Left lung (tissue), 14 donors: ENCODE measurements at places on chromosomes 3 and 15. TPM values are rescaled to one million over a fixed set of nuclear protein-coding genes. Genes with fewer than 3 reads are reported as not detected.

- no peak overlapping the region for H3K27ac ChIP-seq
- H3K4me1 ChIP-seq: no peaks in the 10 kb centered on the region
- H3K4me3 ChIP-seq: no peak overlapping the region
- no peak for DNase-seq
These were observed 32.1 kb downstream of the DTWD1 start for GRCh38 chr15:49652922-49653321.

DNA sequence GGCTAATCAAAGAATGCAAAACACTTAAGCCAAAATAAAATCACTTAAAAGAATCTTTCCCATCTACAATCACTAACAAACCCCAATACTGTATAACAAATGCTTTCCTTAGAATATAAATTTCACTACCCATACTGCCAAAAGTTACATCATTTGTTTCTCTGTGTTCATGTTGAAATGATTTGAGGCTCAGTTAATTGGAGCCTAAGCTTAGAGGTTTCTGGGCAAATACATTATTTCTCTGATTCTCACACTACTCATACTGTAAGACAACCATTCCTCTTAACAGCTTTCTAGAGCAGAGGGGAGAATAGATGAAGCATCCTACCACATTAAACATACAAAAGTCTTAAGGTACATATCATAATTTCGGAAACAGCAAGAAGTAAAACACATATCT lies 2.1 kb downstream of the RIOX2 start:
- no peak for DNase-seq
- H3K36me3 ChIP-seq: no peaks in the 10 kb centered on the region
- no peak overlapping the region for H3K4me3 ChIP-seq
- H3K27ac ChIP-seq: no peak overlapping the region
- no peaks in the 10 kb centered on the region for H3K4me1 ChIP-seq
- H3K27me3 ChIP-seq: no peaks in the 10 kb centered on the region

DNA sequence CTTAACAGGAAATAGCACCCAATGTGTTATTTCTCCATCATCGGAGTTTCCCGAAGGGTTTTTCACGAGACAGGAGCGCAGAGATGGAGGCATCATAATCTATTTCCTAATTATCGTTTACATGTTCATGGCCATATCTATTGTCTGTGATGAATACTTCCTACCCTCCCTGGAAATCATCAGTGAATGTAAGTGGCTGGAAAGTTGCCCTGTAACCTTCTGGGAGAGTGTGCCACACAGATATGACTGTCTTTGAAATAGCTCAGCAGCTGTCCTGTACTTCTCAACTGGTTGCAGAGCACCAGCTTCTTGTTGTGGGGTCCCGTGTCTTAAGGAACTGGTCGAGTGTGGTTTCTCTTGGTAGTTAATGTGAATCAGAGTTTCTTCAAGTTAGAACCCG lies 1.1 kb downstream of the SLC24A5 start:
- no peaks in the 10 kb centered on the region for H3K27me3 ChIP-seq
- no peak overlapping the region for H3K27ac ChIP-seq
- no peak overlapping the region for H3K4me3 ChIP-seq
- no peaks in the 10 kb centered on the region for H3K36me3 ChIP-seq

DNA sequence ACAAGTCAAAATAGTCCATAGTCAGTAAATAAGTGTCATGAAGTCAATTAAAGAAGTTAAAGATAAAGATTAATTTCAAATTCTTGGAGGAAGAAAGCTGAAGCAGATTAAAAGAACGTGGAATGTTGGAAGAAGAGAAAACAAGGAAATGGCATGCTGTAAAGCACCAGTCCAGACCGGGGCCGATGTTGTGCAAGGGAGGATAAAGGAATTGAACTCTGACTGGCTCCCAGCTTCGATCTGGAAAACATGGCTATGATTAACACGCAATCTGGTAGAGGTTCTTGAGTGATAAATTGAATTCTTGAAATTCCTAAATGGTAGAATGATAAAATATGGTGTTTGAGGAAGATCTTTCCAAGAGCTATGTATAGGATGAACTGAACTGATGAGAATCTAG lies 194.4 kb downstream of the MEIS2 start:
- no peaks in the 10 kb centered on the region for H3K4me1 ChIP-seq
- H3K27me3 ChIP-seq: no peaks in the 10 kb centered on the region
- H3K36me3 ChIP-seq: no peaks in the 10 kb centered on the region
- DNase-seq: no peak
- H3K4me3 ChIP-seq: no peak overlapping the region

- no peak for DNase-seq
- no peaks in the 10 kb centered on the region for H3K27me3 ChIP-seq
- H3K4me3 ChIP-seq: no peak overlapping the region
- H3K27ac ChIP-seq: no peak overlapping the region
These were observed 2.6 kb upstream of the FLNB start for GRCh38 chr3:58005669-58006068.

CD96 gene
- total RNA-seq: 5.3 TPM

SEC61A1 gene
- total RNA-seq: 283 TPM

UBE2E1 gene
- 89.1 TPM for total RNA-seq

- no peaks in the 10 kb centered on the region for H3K27me3 ChIP-seq
- H3K27ac ChIP-seq: no peak overlapping the region
- no peaks in the 10 kb centered on the region for H3K36me3 ChIP-seq
- no peaks in the 10 kb centered on the region for H3K4me1 ChIP-seq
- DNase-seq: no peak
These were observed 220.3 kb upstream of the ATP10A start for GRCh38 chr15:26083457-26083856.

GRCh38 chr3:183434992-183435391 lies 6.6 kb upstream of the MCF2L2 start:
- H3K4me1 ChIP-seq: no peaks in the 10 kb centered on the region
- no peak overlapping the region for H3K27ac ChIP-seq
- no peak overlapping the region for H3K4me3 ChIP-seq
- DNase-seq: no peak
- H3K36me3 ChIP-seq: no peaks in the 10 kb centered on the region

- DNase-seq: no peak
- no peaks in the 10 kb centered on the region for H3K36me3 ChIP-seq
- H3K27me3 ChIP-seq: peaks cover 8% of the 10 kb centered on the region
- peaks cover under 1% of the 10 kb centered on the region for H3K4me1 ChIP-seq
These were observed 32.7 kb downstream of the IQSEC1 start for GRCh38 chr3:13040361-13041074.

- no peaks in the 10 kb centered on the region for H3K27me3 ChIP-seq
- H3K36me3 ChIP-seq: no peaks in the 10 kb centered on the region
These were observed 252.6 kb downstream of the PLCL2 start for GRCh38 chr3:17137321-17137826.

MITF gene
- total RNA-seq: 24.3 TPM

GRCh38 chr3:124770336-124771082 lies 40.3 kb downstream of the UMPS start:
- no peak overlapping the region for H3K4me3 ChIP-seq
- no peak overlapping the region for H3K27ac ChIP-seq

GRCh38 chr3:194450341-194450740 lies 36.5 kb downstream of the ATP13A3 start:
- no peak for DNase-seq
- peaks cover 7% of the 10 kb centered on the region for H3K36me3 ChIP-seq
- H3K27me3 ChIP-seq: no peaks in the 10 kb centered on the region
- no peak overlapping the region for H3K27ac ChIP-seq
- no peaks in the 10 kb centered on the region for H3K4me1 ChIP-seq

- DNase-seq: no peak
- H3K36me3 ChIP-seq: no peaks in the 10 kb centered on the region
- H3K4me3 ChIP-seq: no peak overlapping the region
- no peak overlapping the region for H3K27ac ChIP-seq
These were observed 81.0 kb downstream of the PLXNA1 start for GRCh38 chr3:127063916-127064315.

ARGFX gene
- not detected for total RNA-seq

DNA sequence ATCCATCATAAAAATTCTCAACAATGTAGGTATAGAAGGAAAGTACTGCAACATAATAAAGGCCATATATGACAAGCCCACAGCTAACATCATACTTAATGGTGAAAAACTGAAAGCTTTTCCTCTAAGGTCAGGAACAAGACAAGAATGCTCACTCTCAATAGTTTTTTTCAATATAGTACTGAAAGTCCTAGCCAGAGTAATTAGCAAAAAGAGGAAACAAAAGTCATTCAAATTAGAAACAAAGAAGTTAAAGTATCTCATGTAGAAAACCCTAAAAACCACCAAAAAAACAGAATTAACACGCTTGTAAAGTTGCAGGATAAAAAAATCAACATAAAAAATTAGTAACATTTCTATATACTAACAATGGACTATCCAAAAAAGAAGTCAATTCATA lies 61.8 kb downstream of the MYH15 start:
- H3K36me3 ChIP-seq: no peaks in the 10 kb centered on the region
- DNase-seq: no peak
- no peak overlapping the region for H3K4me3 ChIP-seq
- no peaks in the 10 kb centered on the region for H3K4me1 ChIP-seq
- H3K27me3 ChIP-seq: no peaks in the 10 kb centered on the region
- no peak overlapping the region for H3K27ac ChIP-seq

DNA sequence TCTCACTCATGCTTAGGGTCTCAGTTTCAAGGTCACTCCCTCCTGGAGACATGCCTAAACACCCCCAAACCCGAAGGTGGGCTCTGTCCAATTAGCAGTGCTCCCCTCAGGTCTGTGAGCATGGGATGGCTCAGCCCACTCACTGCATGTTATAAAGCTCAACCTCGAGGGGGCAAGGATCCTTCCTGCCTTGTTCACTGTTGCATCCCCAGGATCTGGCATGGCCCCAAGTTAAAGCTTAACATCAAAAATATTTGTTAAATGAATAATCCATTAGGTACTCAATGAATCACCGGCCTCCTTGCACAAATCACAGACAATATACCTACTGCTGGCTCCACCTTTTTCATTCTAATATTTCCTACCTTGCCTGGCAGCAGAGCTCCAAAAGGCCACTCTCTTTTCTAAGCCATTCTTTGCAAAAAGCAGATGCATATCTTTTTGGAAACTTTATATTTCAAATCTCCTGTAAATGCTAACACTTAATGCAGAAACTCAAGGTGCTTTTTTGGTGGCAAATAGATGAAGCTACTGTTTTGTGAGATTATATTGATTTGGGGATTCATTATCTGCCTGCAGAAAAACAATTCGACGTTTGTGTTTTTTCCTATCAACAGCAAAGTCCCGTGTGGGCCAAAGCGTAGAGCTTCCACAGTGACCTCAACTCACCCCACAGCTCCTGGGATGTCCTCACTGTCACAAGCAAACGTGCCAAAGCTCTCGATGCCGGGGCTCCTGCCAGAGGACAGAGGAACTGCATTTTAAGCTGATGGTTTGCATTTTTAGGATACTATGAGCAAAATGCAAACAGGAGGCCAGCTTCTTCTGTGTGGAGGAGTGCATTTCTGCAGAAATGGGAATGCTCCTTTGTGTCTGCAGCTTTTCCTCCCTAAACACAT lies 35.4 kb downstream of the PCOLCE2 start:
- no peak for DNase-seq
- no peaks in the 10 kb centered on the region for H3K36me3 ChIP-seq
- H3K27me3 ChIP-seq: no peaks in the 10 kb centered on the region
- no peak overlapping the region for H3K27ac ChIP-seq
- H3K4me3 ChIP-seq: no peak overlapping the region
- peaks cover 45% of the 10 kb centered on the region for H3K4me1 ChIP-seq

- H3K27ac ChIP-seq: no peak overlapping the region
- H3K27me3 ChIP-seq: no peaks in the 10 kb centered on the region
- no peak for DNase-seq
- H3K36me3 ChIP-seq: no peaks in the 10 kb centered on the region
- no peaks in the 10 kb centered on the region for H3K4me1 ChIP-seq
These were observed 1224.1 kb upstream of the CADM2 start for GRCh38 chr3:83734656-83735055.

DNA sequence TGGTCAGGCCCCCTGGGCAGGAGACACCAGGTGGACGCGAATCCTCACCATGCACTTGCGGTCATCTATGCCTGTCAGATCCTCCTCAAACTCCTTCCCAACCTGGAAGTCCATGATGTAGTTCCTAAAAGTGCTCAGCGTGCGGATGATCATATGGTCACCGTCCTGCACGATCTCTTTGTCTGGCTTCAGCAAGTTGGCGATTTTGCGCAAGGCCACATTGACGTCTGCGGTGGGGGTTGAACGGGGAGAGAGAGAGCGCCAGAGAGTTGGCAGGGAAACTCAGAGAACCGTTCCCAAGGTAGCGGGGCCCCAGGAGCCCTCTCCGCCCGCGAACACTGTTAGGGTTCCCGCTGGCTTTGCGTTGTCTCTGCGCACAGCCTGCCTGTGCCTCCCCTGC lies 809 bp downstream of the RBP1 start:
- H3K36me3 ChIP-seq: no peaks in the 10 kb centered on the region
- DNase-seq: no peak
- peaks cover 27% of the 10 kb centered on the region for H3K4me1 ChIP-seq
- H3K4me3 ChIP-seq: peak overlapping the region; percentile 45
- no peak overlapping the region for H3K27ac ChIP-seq

DNA sequence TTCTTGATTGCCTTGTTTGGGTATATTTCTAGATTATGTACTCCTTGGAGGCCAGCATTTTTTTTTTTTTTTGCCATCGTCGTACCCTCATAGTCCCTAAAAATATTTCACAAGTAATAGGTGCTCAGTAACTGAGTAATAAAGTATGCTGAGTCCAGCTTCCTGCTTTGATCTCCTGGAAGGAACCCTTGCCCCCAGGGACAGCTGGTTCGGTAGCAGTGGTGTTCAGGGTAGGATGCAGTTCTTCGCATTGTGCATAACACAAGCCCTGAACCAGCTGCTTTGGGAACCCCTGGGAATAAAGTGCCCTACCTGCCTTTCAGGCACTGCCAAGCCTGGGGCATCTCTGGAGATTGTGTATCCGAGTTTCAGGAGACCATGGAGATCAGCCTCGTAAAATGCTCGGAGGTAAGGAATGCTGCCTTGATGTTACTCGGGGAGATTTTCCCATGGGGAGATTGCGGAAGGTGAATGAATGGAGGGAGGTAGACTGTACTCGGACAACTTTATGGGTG lies 7.6 kb downstream of the MYZAP start:
- no peak for DNase-seq
- H3K4me3 ChIP-seq: no peak overlapping the region
- no peaks in the 10 kb centered on the region for H3K4me1 ChIP-seq
- H3K36me3 ChIP-seq: no peaks in the 10 kb centered on the region
